ENCODE measurements at places on chromosomes 6 and 20.

DNA sequence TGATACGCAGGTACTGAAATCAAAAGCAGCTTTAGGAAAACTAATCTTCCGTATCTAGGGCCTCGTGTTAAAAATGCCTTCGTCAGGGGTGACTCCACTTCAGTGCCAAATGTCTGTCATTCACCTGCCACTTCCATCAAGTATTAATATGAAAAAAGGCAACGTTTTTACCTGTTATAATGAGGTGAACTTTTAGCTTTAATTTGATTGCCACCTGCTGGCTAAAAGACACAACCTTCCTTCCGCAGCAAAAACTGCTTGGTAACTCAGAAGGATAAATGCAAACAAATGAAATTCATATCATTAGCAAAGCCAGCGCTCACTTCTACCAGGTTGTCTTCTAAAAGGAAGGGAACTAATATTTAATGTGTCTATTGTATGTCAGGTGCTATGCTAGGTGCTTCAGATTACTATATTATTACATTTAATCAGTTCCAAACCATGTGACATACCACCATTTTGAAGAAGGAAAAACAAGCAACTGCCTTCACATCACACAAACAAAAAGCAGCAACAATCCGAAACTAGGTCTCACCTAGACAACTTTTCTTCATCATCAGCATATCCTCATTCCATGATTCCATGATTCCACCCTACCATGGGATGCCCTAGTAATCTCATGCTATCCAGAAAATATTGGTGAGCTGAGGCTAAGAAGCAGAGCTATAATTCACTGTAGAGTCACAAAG lies 20.6 kb upstream of the ARHGAP18 start:
- no peak for DNase-seq

DNA sequence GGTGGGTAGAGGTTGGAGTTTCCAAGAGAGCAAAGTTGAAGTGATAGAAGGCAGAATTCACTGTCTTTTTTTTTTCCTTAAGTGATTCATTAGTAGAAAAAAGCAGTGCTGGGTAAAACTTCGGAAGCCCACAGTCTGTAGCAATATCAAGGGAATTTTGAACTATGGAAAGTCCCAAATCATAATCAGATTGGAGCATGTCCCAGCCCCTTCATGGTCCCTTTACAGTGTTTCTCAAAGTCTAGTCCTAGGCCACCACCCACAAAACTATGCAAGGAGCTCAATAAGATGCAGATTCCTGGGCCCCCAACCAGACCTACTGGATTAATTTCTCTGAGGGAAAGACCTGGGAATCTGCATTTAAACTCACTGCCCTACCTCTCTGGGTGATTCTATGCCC lies 22.6 kb downstream of the NEDD9 start:
- DNase-seq: no peak

DNA sequence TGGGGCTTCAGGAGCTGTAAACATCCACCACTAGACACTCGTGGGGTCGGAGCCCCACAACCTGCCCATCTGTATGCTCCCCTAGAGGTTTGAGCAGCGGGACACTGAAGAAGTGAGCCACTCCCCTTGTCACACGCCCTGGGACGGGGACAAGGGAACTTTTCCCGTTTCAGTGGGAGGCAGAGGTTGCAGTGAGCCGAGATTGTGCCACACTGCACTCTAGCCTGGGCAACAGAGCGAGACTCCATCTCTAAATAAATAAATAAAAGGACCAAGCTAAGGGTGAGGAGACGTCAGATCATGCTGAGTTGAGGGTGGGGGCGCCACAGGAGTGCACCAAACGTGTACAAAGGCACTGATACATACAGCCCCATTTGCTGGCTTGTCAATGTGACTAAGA lies 8.4 kb downstream of the ZCCHC3 start:
- DNase-seq: no peak

DNA sequence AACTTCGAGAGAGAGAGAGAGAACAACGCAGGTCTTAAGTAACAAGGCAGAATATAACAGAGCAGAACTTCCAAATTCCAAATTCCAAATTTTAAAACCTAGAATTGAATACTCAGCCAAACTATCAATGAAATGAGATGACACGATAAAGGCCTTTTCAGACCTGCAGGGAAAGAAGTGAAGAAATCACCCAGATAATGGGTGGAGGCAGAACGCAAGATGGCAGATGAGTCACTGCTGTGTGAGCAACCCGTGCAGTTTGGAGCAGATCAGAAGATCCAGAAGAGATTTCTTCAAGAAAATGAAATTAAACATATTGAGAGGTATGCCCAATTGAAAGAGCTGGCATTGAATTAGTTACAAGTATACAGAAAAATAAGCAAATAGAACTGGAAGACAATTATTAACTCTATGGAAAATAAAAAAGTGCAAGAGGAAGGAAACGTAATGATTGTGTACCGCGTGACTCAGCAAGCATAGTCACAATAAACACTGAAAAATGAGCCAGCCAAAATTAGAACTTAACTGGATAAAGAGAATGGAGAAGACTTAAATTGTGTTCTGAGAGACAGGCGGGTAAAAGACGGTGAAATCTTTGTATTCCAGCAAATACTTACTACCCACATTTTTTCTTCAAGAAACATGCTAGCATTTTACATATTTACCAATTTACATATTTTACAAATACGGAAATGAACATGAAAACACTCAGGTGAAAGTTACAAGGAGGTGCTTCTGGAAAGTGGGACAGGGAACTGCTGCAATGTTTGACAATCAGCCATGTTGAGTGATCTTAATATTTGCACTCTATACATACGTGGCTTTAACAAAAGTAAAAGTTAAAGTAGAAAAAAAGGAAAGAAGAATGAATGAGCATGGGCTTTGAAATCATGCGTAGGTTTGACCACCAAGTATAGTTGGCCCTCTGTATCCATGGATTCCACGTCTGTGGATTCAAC lies 87.9 kb upstream of the CDYL start:
- no peak for DNase-seq

GRCh38 chr6:169991913-169992312 lies 240.5 kb downstream of the ERMARD start:
- no peak for DNase-seq

All from NCI-H1092 (cell line).